ENCODE measurements at places on chromosomes 7 and 10. TPM values are rescaled to one million over a fixed set of nuclear protein-coding genes. Genes with fewer than 3 reads are reported as not detected.

Gene JCAD
- total RNA-seq: 7.9 TPM

Gene CRYGN
- total RNA-seq: not detected

Gene TRPV5
- total RNA-seq: not detected

Gene TNS3
- 87.3 TPM for total RNA-seq

Gene OPN4
- total RNA-seq: not detected

Gene AEBP1
- total RNA-seq: not detected

Gene BICC1
- total RNA-seq: 30.1 TPM

Gene RADIL
- total RNA-seq: 1.6 TPM

Gene SPDYE8
- total RNA-seq: not detected

Gene TIMM23B
- 24.2 TPM for total RNA-seq

Gene IL2RA
- not detected for total RNA-seq

Gene CPED1
- not detected for total RNA-seq

Gene KRIT1
- 23.3 TPM for total RNA-seq

Gene SBDS
- total RNA-seq: 104 TPM

Gene HOXA7
- total RNA-seq: 5.1 TPM

Gene RBP3
- total RNA-seq: not detected

Gene SH2B2
- total RNA-seq: 3.7 TPM

Gene PHYH
- 33.3 TPM for total RNA-seq

Gene MRPS33
- total RNA-seq: 119 TPM

Gene LIPM
- total RNA-seq: not detected

Gene PVRIG
- not detected for total RNA-seq

Data from A549 treated with CpdA at 1 μM for 4 hours (cell line).